ENCODE measurements at places on chromosomes 2 and 18.

GRCh38 chr2:235669269-235669831, 175.5 kb downstream of the AGAP1 start:
- no peak for DNase-seq

- no peak for DNase-seq
Measured at GRCh38 chr2:1550076-1550475, 136.8 kb downstream of the TPO start.

- no peak for DNase-seq
Measured at GRCh38 chr2:97963079-97963406, 32.7 kb downstream of the TMEM131 start.

DNA sequence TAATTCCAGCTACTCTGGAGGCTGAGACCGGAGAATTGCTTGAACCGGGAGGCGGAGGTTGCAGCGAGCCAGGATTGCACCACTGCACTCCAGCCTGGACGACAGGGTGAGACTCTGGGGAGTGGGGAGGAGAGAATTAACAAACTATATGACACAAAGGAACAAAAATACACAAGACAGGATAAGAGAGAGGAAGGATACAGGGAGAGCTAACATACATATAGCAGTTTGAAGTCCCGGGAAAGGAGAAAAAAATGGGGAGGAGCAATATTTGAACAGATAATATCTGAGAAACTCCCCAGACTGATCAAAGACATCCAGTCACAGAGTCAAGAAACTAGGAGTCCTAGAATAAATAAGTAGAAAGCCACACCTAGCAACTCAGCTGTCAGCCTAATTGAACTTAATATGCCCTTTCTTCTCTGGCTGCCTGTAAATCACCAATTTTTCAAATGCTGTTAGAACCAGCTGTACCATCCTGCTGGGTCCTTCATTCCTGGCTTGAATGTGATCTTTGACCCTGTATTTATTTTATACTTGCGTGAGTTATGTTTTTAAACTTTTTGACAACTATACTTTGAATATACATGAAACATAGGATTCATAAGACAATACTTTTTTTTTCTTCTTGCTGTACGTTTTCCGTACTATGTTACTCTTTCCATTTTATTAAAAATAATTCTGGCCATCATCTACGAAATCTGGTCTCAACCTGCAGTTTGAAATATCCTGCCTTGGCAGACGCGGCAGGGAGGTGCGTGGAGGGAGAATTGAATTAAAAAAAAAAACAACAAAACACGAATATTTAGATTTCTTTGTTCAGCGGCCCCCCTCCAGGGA, 876 bp upstream of the CYP27A1 start:
- DNase-seq, result no peak

- no peak for DNase-seq
Measured at GRCh38 chr2:236501026-236501425, 68.6 kb upstream of the ACKR3 start.

GRCh38 chr2:37919631-37920032, 5.5 kb upstream of the RMDN2 start:
- no peak for DNase-seq

GRCh38 chr2:222431869-222432268, 7.5 kb downstream of the SGPP2 start:
- no peak for DNase-seq

DNA sequence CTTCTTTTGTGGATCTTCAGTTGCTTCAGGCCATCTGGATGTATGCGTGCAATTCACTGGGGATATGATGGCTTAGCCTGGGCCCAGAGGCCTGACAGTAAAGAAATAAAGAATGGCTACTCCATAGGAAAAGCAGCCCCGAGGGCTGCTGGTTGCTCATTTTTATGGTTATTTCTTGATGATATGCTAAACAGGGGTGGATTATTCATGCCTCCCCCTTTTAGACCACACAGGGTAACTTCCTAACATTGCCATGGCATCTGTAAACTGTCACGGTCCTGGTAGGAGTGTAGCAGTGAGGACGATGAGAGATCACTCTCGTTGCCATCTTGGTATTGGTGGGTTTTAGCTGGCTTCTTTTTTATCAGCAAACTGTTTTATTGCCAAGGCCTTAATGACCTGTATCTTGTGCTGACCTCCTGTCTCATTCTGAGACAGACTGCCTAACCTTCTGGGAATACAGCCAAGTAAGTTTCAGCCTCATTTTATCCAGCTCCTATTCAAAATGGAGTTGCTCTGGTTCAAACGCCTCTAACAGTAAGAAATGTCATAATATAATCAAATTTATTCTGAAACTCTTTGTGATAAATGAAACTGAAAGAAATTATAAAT, 60.5 kb downstream of the DSEL start:
- no peak for DNase-seq

GRCh38 chr2:227460070-227460485, 11.9 kb upstream of the AGFG1 start:
- DNase-seq, result no peak

DNA sequence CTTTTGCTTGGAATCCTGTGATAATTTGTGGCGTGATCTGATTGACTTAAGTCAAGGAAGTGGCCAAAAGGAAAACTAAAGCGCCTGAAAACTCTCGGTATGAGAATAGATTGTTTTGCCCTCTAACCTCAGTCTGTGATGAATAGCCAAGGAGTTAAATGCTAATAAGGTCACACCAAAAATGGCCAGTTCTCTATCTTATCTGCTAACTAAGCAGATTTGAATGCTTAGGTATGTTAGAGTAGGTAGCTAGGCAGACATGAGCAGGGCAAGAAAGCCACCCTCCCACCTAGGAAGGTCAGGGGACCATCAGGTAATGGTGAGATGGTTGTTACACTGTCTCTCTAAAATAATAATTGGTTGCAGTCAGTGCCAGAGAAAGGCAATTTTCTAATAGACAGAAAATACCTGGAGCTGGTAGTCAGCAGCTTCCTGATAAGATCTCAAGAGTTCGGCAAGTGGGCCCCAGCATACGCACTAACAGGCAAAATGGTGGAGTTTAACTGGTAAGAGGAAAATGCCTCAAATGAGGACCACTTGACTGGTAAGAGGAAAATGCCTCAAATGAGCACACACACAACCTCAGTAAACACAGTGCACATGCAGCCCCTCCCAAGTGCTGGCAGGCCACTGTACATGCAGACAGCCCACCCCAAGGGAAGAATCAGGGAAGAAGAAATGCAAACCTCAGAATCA, 468.4 kb downstream of the MBD2 start:
- no peak for DNase-seq

GRCh38 chr2:74558284-74559230, 4.0 kb downstream of the DOK1 start:
- no peak for DNase-seq

DNA sequence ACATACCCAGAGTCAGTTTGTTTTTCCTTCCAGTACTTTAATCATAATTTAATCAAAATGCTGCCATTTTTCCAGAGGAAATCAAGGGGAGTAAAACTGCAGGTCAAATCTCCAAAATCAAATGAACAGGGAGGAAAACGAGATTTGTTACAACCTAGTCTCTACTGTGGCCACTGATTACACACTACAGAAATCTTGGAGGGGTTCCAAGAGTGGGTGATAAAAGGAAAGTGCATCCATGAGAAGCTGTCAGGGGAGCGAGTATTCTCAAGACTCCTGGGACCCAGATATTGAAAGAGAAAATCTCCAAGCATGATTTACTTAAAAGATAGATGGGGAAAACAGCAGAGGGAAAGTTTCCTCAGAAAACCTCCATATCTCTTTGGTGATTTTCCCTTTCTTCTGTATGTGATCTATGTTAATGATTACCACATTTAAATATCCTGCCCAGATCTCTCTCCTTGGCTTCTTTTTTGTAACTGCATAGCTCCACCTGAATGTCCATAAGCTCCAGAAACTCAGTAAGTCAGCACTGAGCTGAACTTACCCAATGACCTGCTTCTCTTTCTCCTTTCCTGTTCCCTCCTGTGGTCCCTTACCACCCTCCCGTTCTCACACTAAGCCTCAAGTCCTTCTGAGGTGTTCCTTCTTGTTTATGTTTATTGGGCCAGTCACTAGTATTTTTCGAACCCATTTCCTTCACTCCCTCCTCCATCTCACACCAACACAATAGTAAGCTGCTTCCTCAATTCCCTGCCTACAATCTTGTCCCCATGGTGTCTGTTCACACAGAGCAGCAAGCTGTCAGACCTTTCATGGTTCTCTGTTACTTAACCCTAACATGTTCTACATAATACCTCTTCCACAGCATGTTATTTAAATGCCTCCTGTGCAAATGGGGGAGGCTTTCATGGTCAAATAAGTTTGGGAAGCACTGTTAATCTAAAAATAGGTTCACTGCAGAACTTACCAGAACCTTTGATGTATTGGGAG, 73.9 kb upstream of the TWSG1 start:
- no peak for DNase-seq

- DNase-seq, result no peak
Measured at GRCh38 chr2:188937228-188938220, 36.6 kb upstream of the COL3A1 start.

GRCh38 chr2:120261387-120262006, 8.8 kb downstream of the RALB start:
- DNase-seq, result no peak

DNA sequence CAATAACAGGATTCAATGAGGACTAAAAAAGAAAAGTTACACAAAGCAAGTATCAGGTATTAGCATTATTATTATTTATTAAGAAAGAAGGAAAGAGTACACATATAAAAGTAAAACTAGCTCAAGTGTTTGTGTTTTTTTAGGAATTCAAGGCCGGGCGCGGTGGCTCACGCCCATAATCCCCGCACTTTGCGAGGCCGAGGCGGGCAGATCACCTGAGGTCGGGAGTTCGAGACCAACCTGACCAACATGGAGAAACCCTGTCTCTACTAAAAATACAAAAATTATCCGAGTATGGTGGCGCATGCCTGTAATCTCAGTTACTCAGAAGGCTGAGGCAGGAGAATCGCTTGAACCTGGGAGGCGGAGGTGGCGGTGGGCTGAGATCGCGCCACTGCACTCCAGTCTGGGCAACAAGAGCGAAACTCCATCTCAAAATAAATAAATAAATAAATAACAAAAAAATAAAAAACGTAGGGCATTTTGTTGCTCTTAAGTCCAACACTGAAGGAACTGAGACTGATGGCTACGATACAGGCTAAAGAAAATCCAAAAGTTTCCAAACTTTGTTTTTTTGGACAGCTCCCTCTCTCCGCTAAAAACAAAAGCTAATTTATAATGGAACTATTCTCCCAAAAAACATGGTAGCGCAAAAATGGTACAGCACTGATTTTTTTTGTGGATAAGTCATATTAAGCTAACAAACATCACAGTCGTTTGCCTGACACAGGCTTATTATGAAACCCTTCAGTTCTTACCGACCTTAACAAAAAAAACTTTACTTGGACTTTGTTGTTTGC, 1.7 kb downstream of the TRAPPC8 start:
- DNase-seq, result no peak

DNA sequence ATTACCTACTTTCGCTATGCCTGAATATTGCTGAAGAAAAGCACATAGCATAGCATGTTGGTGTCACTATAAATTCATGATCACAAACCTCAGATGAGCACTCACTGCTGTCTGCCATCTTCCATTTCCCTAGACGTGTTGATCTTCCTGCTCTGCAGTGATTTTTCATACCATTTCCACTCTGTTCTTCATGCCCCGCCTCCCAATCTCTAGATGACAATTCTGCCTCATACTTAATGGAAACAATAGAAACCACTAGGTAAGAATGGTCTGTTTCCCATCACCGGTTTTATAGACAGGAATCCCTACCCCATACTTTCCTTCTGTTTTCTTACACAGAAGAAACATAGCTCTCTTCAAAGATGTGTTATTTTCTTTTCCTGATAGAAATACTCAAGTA, 63.8 kb downstream of the PIK3C3 start:
- no peak for DNase-seq

GRCh38 chr18:9673296-9674251, 34.5 kb upstream of the RAB31 start:
- DNase-seq, result no peak

- no peak for DNase-seq
Measured at GRCh38 chr2:57892920-57893319, 153.7 kb upstream of the VRK2 start.

DNA sequence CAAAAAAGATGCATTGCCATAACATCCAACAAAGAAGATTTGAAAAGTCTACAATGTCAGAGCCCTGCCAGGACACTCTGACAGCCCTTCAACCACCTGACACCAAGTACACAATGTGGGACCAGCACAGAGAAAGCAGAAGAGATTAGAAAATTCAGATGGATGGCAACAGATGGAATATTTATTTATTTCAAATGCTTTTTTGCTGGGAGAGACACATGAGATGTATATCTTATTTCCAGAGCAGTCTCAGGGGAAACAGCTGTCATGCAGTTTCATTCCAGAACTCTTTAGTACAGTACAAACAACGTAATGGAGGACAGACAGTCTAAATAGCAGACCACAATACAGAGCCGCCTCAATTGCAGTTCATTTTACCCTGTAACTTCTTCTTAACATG, 110.1 kb downstream of the MAIP1 start:
- no peak for DNase-seq

DNA sequence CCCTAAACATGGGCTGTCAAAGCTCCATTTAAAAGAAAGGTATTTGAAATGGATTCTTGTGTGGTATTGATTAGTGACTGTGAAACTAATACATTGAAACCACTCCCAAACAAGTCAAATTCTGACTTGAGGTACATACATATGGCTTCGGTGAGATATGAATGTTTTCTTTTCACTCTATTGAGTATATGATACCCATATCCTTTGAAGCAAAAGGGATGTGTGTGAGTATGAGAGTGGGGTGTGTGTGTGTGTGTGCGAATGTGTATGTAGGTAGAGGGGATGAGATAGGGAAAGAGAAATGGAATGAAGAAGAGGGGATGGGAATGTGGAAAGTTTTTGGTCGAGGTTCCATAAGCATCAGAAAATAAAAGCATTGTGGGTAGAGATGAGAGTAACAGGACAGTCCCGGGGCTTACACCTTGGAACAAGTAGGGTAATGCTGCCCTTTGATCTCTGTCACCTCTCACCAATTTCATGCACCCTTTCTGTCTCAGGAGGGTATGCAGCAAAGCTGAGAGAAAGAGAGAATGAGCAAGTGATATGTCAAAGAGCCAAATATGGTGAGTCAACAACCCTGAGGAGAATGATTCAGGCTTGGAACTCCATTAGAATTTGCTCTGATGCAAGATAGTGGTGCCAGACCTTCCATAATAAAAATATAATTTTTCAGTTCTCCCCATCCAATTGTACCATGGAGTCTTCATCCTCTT, 64.0 kb upstream of the ZEB2 start:
- DNase-seq, result peak; percentile 42

DNA sequence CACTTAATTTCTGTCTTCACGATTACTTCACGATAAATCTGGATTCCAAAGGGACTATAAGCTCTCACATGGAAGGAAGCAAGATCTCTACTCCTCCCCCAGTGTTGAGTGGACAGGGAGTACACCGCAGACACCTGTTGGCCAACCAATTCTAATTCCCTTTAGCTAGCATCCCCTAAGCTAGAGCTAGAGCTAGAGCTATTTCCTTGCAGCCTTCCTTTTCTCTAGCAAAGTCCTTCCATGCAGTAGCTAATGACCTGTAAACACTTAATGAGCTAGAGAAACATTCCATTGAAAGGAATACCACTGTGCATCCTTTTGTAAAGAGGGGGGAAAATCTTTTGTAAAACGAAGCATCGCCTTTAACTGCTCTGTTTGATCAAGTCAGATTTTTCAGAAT, 56.5 kb downstream of the BCL11A start:
- DNase-seq, result no peak

Data from HS-27A (cell line).